ENCODE measurements at places on chromosomes 5 and 9.
A peak's percentile ranks its signal among the peaks of the same experiment; 100 is the strongest.

- no peak for DNase-seq
These were observed 38.3 kb downstream of the DAPK1 start for GRCh38 chr9:87535817-87536539.

- DNase-seq = no peak
These were observed 122.1 kb downstream of the YIPF5 start for GRCh38 chr5:144048259-144048856.

- peak; percentile 56 for DNase-seq
These were observed 536.6 kb downstream of the PDE4D start for GRCh38 chr5:59356813-59357380.

GRCh38 chr5:154784856-154785255, 29.7 kb downstream of the LARP1 start:
- DNase-seq = no peak

GRCh38 chr5:140213370-140213983, 38.5 kb downstream of the CYSTM1 start:
- no peak for DNase-seq

DNA sequence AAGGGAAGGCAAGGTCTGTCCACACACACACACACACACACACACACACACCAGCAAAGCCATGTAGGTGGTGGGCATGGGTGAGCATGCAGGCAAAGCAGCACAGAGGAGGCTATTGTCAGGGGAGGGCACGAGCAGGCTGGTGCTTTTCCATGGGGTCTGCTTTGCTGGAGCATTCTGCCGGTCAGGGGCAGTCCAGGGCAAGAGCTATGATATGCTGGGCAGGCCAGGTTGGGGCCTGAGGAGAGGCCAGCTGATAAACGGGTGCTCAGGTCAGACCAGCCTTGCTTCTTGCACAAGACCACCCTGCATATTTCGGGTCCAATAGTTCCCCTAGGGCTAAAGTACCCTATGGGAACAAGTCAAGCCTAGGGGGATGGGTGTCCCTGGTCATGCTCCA, 253.9 kb upstream of the DMAC1 start:
- no peak for DNase-seq

DNA sequence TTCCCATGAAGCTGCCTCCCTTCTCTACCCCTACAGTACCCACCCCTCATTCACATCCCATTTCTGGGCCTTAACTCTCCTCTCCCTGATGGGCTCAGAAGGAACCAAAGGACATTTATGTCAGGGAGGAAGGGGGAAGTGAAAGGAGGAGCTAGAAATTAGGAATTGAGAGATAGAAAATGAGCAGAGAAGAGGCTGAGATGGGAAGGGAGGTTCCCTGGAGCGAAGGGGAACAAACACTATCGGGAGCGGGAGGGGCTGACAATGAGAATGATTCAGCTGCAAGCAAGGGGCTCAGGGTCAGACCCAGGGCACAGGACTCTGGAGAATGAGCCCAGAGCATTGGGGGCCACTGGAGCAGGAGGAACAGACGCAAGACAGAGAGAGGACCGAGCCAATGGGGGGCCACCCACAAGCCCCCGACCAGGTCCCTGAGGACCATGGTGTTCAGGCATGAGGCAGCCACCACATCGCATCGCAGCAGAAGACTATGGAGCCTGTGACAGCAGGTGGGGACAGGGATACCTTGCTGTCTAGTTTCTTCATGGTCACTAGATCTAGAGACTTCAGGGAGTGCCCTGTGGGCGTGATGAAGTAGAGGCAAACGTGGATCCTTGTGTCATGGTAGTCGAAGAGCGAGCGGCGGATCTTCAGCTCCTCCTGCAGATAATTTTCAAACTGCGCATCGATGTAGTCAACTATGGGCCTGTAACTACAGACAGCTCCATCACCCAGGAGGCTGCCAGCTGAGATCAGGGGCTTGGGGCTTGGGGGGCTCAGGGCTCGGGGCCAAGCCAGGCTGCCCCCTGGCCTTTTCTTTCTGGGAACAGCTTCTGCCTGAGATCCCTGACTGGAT, 13.6 kb downstream of the SEPTIN8 start:
- DNase-seq = no peak

DNA sequence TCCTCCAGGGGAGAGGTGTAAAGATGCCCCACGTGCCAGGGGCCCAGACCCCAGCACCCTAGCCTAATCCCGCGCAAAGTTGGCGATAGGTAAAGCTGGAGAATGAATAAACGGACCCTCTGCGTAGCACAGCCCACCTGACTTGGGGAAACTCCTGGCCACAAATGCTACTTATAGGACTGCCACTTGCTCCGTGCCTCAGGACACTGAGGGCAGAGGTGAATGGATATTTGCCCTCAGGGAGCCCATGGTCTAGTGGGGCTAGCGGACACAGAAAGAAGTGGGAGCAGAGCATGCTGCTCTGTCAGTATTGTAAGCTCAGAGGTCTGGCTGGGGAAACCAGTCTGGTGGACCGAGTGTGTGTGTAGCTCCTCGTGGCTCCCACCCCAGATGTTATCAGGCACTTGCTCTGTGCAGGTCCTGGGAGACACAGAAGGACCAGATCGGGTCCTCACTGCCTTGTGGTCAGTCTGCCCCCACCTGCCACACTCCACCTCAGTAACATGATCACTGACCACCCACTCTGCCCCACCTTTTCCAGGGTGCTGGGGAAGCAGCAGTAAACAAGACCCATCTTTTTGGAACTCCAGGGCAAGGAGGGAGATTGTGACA, 841 bp downstream of the GRK6 start:
- no peak for DNase-seq

DNA sequence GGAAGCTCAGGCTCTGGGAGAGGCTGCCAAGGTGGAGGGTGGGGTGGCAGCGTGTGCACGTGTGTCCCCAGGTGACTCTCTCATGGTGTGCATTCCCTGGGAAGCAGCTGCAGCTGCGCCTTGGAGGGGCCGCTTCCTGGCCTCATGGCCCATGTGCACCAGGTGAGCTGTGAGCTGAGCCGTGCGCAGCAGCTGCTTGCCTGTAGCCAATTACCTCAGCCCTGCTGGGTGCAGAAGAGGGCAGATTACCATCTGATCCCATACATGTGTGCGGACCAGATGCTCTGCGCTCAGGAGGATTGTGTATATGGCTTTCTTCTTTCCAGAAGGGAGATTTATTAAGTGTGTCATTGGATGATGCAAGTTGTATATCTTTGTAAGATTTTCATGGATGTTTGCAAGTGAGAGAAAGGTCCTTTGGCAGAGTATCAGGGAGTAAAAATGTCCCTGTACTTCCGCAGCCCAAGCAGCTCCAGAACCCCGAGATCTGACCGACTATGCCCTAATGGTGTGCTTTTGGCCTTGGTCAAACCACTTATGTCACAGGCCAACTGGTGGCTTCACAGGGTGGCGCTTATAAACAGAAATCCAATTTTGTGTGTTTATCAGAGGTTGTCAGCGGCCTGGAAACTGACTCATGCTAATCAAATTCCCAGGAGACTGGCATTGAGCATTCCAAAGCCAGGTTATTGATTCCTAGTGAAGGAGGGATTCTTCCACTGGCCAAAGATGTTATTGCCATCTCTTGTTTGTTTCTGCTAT, 229.3 kb downstream of the GOLPH3 start:
- DNase-seq = no peak

- DNase-seq = no peak
These were observed 37.2 kb upstream of the SH3PXD2B start for GRCh38 chr5:172491481-172491880.

DNA sequence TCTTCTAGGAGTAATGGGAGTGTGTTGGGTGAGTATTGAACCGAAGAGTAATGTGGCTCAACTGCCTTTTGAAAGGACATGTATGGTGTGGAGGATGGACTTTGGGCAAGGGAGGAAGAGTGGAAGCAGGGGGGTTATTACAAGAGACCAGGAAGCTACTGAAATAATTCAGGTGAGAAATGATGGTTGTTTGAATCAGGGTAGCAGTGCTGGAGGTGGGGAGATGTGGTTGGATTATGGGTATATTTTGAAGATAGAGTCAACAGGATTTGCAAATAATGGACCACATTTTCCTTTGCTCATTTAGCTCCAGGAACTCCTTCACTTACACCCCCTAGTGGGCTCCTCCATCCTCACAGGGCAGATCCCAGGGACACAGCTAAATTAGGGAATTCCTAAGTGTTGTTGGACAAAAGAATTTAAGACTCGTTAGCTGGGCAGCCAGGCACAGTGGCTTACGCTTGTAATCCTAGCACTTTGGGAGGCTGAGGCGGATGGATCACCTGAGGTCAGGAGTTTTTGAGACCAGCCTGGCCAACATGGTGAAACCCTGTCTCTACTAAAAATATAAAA, 1.2 kb upstream of the SLC4A9 start:
- no peak for DNase-seq

DNA sequence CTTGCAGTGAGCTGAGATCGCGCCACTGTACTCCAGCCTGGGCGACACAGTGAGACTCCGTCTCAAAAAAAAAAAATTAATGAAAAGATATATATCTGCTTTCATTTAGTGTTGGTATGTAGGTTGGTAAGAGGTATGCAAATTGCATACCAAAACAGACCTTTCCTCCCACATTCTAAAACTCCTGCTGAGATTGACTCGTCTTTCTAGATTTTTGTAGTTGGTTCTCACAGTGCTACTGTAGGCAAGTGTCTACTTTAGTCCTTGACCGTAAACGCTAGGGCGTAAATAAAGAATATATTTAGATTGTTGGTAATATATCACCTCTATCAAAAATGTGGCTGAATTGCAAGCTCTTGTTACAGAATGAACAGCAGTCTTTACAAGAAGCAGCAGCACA, 445.9 kb downstream of the CHSY3 start:
- DNase-seq = no peak

- DNase-seq = no peak
These were observed 1768.9 kb upstream of the CDH9 start for GRCh38 chr5:28807195-28807729.

- no peak for DNase-seq
These were observed 72.3 kb downstream of the SLCO4C1 start for GRCh38 chr5:102223542-102224477.

DNA sequence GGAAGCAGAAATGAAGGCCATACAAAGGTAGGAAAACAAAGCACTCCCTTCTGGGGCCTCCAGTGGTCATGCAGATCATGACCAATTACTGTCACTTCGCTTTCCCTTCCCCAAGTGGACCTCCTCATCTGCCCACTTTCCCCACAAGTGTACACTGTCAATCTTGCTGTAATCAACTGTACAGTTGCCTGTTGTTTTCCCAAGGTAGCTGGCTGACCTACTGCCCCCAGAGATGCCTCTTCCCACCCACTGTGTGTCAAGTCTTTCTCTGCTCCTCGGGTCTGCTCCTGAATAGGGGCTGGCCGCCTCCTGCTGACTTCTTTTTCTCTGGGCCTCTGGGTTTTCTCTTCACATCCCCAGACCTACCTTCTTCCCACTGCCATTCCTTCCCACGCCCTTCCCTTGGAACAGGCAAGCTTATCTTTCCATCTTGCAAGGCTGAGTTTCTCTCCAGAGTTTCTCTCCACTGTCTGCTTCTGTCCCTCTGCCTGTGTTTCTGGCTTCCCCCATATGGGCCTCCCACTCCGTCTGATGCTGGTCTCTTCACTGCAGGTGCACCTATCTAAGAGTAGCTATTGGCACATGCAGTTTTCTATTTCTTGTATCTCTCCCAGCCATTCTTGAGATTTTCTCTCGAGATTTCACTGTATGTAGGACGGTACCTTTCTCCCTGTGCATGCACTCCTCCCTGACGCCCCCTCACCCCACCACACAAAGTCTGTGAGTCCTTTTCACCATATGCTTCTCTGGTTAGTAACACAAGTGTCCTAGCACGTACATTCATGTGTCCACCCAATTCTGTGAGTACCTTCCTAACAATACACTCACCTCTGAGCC, 2.4 kb downstream of the ELL2 start:
- DNase-seq = no peak

DNA sequence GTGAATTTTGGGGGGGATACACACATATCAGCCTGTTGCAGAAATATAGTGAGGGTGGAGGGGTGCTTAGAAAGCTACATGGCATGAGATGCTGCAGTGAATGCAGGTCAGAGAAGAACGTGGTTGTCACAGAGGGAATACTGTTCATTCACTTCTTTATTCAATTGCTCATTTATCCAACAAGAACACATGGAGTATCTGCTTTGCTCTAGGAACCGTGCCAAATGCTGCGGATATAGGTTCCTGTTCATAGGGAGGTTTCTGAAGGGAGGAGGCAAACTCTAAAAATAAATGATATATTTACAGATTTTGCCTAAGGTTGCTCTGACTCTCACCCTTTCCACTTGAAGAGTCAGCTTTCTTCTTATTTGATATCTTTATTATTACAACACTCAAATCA, 444.3 kb upstream of the CLINT1 start:
- no peak for DNase-seq

- DNase-seq = peak; percentile 11
These were observed 4.9 kb downstream of the TMEM171 start for GRCh38 chr5:73125289-73125688.

DNA sequence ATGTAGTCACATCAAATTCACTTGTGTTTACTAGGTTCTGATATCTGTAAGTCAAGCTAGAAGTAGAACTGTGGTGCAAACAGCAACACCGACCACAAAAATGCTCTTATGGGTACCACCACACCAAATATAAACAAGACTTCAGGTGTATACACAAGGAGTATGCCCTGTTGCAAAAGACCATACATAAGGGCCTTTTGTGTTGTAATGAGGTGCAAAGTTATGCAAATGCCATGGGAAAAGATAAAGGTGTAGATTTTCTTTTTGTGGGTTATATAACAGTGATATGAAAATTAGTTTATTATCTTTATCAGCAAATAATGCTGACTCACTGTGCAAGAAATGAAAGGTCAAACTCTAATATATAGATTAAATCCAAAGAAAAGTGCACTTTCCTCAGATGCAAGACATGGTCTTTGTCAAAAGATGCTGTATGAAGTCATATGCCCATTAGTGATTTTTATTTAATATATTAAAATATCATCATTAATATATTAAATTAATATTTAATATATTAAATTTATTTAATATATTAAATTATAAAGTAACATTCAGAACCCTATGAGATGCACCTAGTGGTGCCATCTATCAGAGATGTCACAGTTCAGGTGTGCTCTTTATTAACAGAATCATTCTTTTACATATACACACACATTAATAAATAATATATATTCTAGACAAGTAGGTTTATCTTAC, 26.7 kb upstream of the ALDH1A1 start:
- DNase-seq = no peak

- no peak for DNase-seq
These were observed 50.3 kb downstream of the MOCS2 start for GRCh38 chr5:53059281-53059680.

DNA sequence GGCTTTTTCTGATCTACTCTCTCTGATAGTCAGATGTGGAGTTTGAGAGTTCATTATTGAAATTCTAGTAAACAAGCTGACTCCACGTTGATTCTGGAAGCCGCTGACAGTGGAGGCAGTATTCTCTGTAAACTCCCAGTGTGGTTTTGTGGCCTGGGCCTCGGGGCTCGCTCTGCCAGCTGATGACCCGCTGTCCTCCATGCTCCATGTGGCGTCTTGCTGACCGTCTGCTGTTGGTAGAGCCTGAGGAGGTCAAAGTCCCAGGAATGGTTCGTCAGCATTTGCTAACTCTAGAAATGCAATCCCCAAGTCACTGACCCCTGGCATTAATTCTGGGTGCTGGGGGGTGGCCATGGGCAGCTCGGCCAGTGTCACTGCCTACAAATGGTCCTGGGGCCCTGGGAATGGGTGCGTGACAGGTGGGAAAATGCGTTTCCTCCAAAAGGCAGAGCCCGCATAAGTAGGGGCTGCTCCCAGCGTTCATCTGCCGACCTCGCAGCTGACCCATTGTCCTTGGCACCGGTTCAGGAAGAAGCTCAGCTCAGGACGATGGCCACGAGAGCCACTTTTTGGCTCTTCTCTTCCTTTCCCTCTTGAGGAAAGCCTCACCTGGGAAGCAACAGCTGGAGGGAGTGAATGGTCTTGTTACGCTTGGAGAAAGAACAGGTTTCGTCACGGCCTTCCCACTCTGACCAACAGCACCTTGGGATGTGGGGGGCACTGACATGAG, 55.1 kb downstream of the MRPL36 start:
- no peak for DNase-seq

GRCh38 chr5:91521334-91521733, 138.2 kb upstream of the ARRDC3 start:
- no peak for DNase-seq
